ENCODE measurements at places on chromosomes 4 and X.
A peak's percentile ranks its signal among the peaks of the same experiment; 100 is the strongest.

DNA sequence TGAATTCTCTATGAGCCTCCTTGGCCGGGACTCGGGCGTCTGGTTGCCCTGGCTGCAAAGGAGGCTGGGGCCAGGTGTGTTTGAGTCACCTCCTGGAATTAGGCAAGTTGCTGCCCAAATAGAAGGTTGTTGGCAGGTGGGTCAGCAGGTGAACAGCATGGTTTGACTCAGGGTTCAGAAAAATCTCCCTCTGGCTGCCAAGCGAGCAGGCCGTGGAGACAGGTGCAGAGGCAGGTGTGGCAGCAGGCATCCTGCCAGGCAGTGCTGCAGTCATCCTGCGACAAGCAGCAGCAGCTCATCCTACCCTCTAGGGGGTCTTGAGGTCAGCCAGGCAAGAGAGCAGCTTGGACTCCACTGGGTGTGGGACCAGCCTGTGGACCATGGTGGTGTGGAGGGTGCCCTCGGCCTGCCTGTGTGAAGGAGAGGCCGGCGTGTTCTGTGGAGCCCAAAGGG lies 8.2 kb downstream of the MSANTD1 start:
- DNase-seq: no peak

- no peak for DNase-seq
These were observed 353.2 kb downstream of the PDHA2 start for GRCh38 chr4:96193061-96193460.

GRCh38 chr4:77148078-77148477 lies 8.9 kb upstream of the CCNG2 start:
- DNase-seq: no peak

- DNase-seq: peak; percentile 53
These were observed 426 bp upstream of the C4orf51 start for GRCh38 chr4:145679520-145679919.

GRCh38 chrX:84467898-84468297 lies 34.4 kb downstream of the HDX start:
- no peak for DNase-seq

DNA sequence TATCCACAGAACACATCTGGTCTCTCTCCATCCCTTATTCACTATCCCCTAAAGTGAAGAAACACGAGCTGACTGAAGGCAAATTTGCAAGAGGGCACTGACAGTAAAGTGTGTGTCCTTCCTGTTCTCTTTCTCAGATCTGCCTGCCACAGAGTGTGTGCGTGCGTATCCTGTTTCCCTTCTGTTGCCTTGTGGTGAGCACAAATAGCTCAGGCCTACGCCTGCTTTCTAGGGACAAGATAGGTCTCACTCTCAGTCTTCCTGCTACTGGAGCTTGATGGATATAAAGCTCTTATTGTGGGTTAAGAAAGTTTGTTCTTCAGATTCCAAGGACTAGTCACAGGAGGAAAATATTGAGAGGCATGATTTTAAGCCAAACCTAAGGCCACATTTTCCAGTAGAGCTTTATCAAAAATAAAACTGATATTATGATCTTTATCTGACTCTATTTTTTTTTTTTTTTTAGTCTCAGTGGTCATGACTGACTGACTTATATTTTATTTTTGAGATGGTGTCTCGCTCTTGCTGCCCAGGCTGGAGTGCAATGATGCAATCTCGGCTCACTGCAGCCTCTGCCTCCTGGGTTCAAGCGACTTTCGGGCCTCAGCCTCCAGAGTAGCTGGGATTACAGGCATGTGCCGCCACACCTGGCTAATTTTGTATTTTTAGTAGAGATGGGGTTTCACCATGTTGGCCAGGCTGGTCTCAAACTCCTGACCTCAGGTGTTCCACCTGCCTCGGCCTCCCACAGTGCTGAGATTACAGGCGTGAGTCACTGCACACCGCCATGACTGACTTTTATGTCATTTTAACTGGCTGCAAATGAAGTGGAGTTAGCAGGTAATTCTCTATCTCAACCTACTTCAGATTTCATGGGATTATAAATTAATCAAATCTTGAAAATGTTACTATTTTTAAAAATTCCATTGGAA lies 140.3 kb upstream of the SH3RF1 start:
- peak; percentile 62 for DNase-seq
